Activated T-helper 17 cell treated with anti-CD3 and anti-CD28 coated beads, Interleukin-2, amount 50 U/mL, for 72 hours (primary cell): ENCODE measurements at places on chromosomes 3 and 15. TPM values are rescaled to one million over a fixed set of nuclear protein-coding genes. Genes with fewer than 3 reads are reported as not detected.
A peak's percentile ranks its signal among the peaks of the same experiment; 100 is the strongest.

- H3K4me3 ChIP-seq, result no peak overlapping the region
- peaks cover 12% of the 10 kb centered on the region for H3K36me3 ChIP-seq
- no peaks in the 10 kb centered on the region for H3K27me3 ChIP-seq
- peaks cover 18% of the 10 kb centered on the region for H3K4me1 ChIP-seq
- no peak overlapping the region for H3K27ac ChIP-seq
These were observed 116.5 kb downstream of the LPP start for GRCh38 chr3:188270423-188270972.

DNA sequence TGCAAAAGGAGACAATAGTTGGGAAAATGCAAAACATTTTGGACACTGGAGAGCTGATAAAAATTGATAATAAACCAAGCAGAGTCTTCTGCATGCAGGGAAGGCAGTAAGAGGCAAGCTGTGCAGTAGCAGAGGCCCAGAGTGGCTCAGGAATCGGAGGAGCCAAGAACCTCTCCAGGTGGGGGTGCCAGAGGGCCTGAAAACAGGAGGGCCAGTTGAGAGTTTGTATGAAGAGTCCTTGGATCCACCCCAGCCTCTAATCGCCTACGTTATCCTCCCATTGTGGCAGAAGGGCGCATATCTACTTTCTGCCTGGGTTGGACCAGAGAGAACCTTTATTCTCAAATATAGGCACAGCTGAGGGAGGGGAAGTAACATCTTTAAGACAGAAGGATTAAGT, 48.9 kb upstream of the RBP1 start:
- no peak overlapping the region for H3K4me3 ChIP-seq
- H3K27me3 ChIP-seq, result no peaks in the 10 kb centered on the region
- no peak for ATAC-seq

GRCh38 chr3:147729641-147730040, 320.5 kb downstream of the ZIC1 start:
- H3K27me3 ChIP-seq, result no peaks in the 10 kb centered on the region
- no peaks in the 10 kb centered on the region for H3K4me1 ChIP-seq
- H3K4me3 ChIP-seq, result no peak overlapping the region
- no peaks in the 10 kb centered on the region for H3K36me3 ChIP-seq
- no peak overlapping the region for H3K27ac ChIP-seq
- ATAC-seq, result no peak

- no peak overlapping the region for H3K27ac ChIP-seq
- H3K36me3 ChIP-seq, result peaks cover 68% of the 10 kb centered on the region
- no peaks in the 10 kb centered on the region for H3K27me3 ChIP-seq
- no peaks in the 10 kb centered on the region for H3K4me1 ChIP-seq
- H3K4me3 ChIP-seq, result no peak overlapping the region
These were observed 87.5 kb downstream of the LRRFIP2 start for GRCh38 chr3:37086918-37087317.

- peaks cover 12% of the 10 kb centered on the region for H3K27me3 ChIP-seq
- no peaks in the 10 kb centered on the region for H3K4me1 ChIP-seq
- no peak overlapping the region for H3K27ac ChIP-seq
These were observed 28.2 kb upstream of the SOX2 start for GRCh38 chr3:181683563-181683962.

- no peak overlapping the region for H3K27ac ChIP-seq
- H3K36me3 ChIP-seq, result no peaks in the 10 kb centered on the region
- ATAC-seq, result no peak
- no peaks in the 10 kb centered on the region for H3K27me3 ChIP-seq
These were observed 686.2 kb upstream of the NR2F2 start for GRCh38 chr15:95644100-95644875.

DNA sequence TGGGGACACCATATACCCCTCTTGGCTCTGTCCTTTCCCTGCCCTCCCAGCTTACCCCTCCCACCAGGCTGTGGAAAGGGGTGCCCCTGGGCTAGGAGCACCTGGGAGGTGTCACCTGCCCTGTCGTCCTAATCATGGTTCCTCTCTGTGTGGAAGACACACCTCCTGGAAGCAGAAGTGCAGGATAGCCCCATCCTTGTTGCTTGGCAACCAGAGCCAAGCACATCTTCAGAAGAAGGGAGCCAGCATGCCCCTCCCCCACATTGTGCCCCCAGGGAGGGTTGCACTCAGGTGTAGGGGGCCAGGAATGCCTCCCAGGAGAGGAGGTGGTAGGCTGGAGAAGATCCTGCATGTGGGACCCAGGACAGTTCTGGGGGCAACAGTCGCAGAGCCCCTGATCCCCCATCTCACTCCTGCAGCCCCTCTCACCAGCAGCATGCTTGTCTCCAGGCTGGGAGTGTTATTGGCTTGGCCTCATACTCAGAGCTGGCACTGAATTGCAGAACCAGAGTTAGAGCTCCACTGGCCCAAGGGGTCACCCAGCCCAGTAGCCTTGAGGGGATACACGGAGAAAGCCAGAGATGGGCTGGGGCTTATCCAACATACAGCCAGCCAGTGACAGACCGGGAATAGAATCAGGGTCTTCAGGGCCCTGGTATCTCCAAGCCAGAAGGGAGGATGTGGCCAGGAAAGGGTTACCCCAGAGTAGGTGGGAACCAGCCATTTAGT, 8.4 kb downstream of the RAB6B start:
- H3K4me3 ChIP-seq, result no peak overlapping the region
- ATAC-seq, result no peak
- peaks cover 9% of the 10 kb centered on the region for H3K27me3 ChIP-seq
- peaks cover 2% of the 10 kb centered on the region for H3K4me1 ChIP-seq
- H3K36me3 ChIP-seq, result no peaks in the 10 kb centered on the region

DNA sequence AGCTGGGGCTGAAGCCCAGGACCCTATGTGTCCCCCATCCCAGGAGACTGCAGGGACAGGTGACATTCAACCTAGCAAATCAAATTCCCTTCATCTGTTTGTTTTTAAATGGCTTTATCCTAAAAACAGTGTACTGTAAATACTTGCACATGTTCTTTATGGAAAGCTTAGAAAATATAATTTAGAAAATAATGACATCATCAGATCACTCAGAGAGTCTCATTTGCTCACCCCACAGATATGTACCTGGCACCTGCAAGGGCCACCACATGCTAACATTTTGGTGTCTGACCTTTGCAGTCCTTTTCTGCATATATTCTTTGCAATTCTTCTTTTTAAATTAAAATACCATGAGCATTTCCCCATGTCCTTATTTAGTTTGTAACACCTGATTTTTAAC, 58.6 kb upstream of the FGD5 start:
- no peak overlapping the region for H3K4me3 ChIP-seq
- H3K27me3 ChIP-seq, result peaks cover 18% of the 10 kb centered on the region
- H3K27ac ChIP-seq, result no peak overlapping the region
- ATAC-seq, result no peak

GRCh38 chr3:146160964-146161662, at the start of gene PLOD2:
PLOD2 (minus strand) TSS chr3:146161184; CDS start chr3:146160989, 195 bp downstream.
- H3K36me3 ChIP-seq, result peaks cover 8% of the 10 kb centered on the region
- peaks cover 3% of the 10 kb centered on the region for H3K4me1 ChIP-seq
- H3K27ac ChIP-seq, result no peak within 1 kb of the TSS
- peaks cover 54% of the 10 kb centered on the region for H3K27me3 ChIP-seq
- ATAC-seq, result peak; percentile 69

DNA sequence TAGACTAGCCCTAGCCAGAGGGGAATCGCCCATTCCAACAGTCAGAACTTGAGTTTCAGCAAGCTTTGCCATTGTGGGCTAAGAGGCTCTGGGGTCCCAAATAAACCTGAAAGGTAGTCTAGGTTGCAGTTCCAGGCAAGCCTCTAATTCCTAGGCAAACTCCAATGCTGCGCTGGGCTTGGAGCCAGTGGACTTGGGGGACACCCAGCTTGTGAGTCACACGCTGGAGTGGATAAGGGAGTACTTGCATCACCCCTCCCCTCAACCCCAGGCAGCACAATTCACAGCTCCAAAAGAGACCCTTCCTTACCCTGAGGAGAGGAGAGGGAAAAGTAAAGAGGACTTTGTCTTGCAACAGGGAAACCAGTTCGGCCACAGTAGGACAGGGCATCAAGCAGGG, 105.2 kb upstream of the DPPA4 start:
- H3K4me3 ChIP-seq, result no peak overlapping the region
- peaks cover 3% of the 10 kb centered on the region for H3K27me3 ChIP-seq
- H3K4me1 ChIP-seq, result no peaks in the 10 kb centered on the region
- H3K36me3 ChIP-seq, result no peaks in the 10 kb centered on the region
- H3K27ac ChIP-seq, result no peak overlapping the region

GRCh38 chr3:146313031-146313745, 62.3 kb upstream of the PLSCR4 start:
- ATAC-seq, result no peak
- peaks cover 10% of the 10 kb centered on the region for H3K27me3 ChIP-seq
- no peak overlapping the region for H3K27ac ChIP-seq
- no peaks in the 10 kb centered on the region for H3K4me1 ChIP-seq
- no peak overlapping the region for H3K4me3 ChIP-seq

GRCh38 chr3:52297242-52298148, 9.9 kb downstream of the GLYCTK start:
- peaks cover 5% of the 10 kb centered on the region for H3K4me1 ChIP-seq
- no peaks in the 10 kb centered on the region for H3K27me3 ChIP-seq
- peaks cover 4% of the 10 kb centered on the region for H3K36me3 ChIP-seq
- no peak overlapping the region for H3K4me3 ChIP-seq

- H3K4me3 ChIP-seq, result no peak overlapping the region
- H3K4me1 ChIP-seq, result peaks cover 23% of the 10 kb centered on the region
- no peaks in the 10 kb centered on the region for H3K36me3 ChIP-seq
These were observed 39.5 kb upstream of the ATP2C1 start for GRCh38 chr3:130854208-130854864.

GRCh38 chr3:126668450-126669401, 13.8 kb upstream of the TXNRD3 start:
- peaks cover 8% of the 10 kb centered on the region for H3K27me3 ChIP-seq
- H3K36me3 ChIP-seq, result no peaks in the 10 kb centered on the region
- no peaks in the 10 kb centered on the region for H3K4me1 ChIP-seq
- no peak for ATAC-seq
- H3K27ac ChIP-seq, result no peak overlapping the region

DNA sequence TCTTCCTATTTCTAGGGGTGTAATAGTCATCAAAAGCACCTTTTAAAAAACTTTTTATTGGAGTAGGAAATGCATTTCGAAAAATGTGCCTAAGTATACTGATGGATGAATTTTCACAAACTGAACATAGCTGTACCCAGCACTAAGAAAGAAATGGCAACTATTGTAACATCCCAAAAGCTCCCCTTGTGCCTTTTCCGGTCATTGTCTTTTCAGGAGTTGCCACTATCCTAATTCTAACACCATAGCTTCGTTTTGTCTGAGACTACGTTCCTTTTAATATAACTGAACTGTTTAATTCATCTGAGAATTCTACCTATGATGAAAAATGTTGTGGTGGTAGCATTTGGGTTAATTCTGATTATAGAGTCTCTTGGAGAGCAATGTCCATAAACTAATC, 1.9 kb downstream of the TIMMDC1 start:
- peaks cover 39% of the 10 kb centered on the region for H3K36me3 ChIP-seq
- peaks cover 23% of the 10 kb centered on the region for H3K4me1 ChIP-seq
- H3K27me3 ChIP-seq, result no peaks in the 10 kb centered on the region
- H3K4me3 ChIP-seq, result peak overlapping the region; percentile 92
- H3K27ac ChIP-seq, result peak overlapping the region; percentile 2

GRCh38 chr3:45617430-45618080, 23.0 kb downstream of the LIMD1 start:
- H3K4me3 ChIP-seq, result no peak overlapping the region
- ATAC-seq, result no peak
- peak overlapping the region; percentile 16 for H3K27ac ChIP-seq
- H3K36me3 ChIP-seq, result peaks cover 44% of the 10 kb centered on the region
- no peaks in the 10 kb centered on the region for H3K27me3 ChIP-seq

GRCh38 chr15:39598958-39599845, 18.3 kb downstream of the THBS1 start:
- H3K4me3 ChIP-seq, result no peak overlapping the region
- no peak for ATAC-seq
- H3K4me1 ChIP-seq, result no peaks in the 10 kb centered on the region
- H3K27me3 ChIP-seq, result no peaks in the 10 kb centered on the region

DNA sequence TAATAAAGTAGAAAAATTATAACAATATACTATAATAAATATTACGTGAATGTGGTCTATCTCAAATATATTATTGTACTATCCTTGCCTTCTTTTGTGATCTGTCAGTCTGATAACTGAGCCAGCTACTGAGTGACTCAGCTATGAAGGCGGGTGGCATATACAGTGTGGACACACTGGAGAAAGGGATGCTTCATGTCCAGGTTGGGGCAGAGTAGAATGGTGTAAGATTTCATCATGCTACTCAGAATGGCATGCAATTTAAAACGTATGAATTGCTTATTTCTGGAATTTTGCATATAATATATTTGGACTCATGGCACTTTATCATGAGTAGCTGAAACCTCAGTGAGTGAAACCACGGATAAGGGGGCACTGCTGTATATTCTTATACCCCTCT, 172.9 kb upstream of the TBC1D5 start:
- ATAC-seq, result no peak
- H3K27ac ChIP-seq, result no peak overlapping the region
- H3K4me1 ChIP-seq, result no peaks in the 10 kb centered on the region
- H3K36me3 ChIP-seq, result no peaks in the 10 kb centered on the region
- no peak overlapping the region for H3K4me3 ChIP-seq
- H3K27me3 ChIP-seq, result peaks cover 24% of the 10 kb centered on the region

- ATAC-seq, result no peak
- H3K27ac ChIP-seq, result peak overlapping the region; percentile 89
- H3K27me3 ChIP-seq, result no peaks in the 10 kb centered on the region
- H3K36me3 ChIP-seq, result peaks cover 13% of the 10 kb centered on the region
These were observed 4.6 kb downstream of the FBXL22 start for GRCh38 chr15:63601704-63602185.

DNA sequence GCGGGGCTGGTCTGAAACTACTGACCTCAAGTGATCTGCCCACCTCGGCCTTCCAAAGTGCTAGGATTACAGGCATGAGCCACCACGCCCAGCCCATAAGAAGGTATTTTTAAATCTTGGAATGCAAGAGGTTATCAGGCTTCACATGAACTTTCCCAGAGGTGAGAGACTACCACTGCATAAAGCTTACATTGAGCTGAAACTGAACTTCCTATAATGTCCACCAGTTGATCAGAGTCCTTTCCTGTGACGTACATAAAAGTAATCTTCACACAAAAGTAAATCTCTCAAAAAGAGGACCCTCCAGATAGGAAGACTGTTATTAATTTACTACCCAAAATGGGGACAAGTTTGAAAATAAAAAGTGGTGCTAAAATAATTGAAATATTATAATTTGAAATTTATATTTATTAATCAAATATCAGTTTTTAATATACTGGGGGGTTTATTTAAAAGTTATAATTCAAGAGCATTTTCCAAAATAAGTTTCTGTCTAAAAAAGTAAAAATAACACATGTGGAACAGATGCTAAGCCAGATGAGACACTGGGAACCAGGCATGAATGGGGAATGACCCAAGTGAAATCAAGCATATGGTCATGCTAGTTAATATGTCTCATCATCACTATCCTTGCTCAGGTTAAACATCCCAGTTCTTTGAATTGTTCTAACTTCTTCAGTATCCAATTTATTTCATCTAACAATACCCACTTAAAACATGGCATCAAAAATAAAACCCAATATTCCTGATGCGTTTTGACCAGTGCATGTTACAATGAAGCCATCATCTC, 269.9 kb upstream of the UBE2E2 start:
- H3K36me3 ChIP-seq, result no peaks in the 10 kb centered on the region
- no peaks in the 10 kb centered on the region for H3K4me1 ChIP-seq
- no peak overlapping the region for H3K4me3 ChIP-seq
- H3K27me3 ChIP-seq, result no peaks in the 10 kb centered on the region

The ADCY5 gene
- total RNA-seq, result not detected

The MYEF2 gene
- total RNA-seq, result 23.7 TPM

The IQCF5 gene
- not detected for total RNA-seq

The FETUB gene
- not detected for total RNA-seq

The TIGIT gene
- 21.5 TPM for total RNA-seq

The ZSCAN29 gene
- total RNA-seq, result 20.6 TPM

The MYRIP gene
- not detected for total RNA-seq

The ADAMTSL3 gene
- total RNA-seq, result not detected

The GOLGA8Q gene
- total RNA-seq, result not detected

The TIPIN gene
- 27.1 TPM for total RNA-seq

The P2RY14 gene
- total RNA-seq, result 1.3 TPM

The BSN gene
- 0.22 TPM for total RNA-seq
